ENCODE measurements at places on chromosomes 3 and 15.

- peak; percentile 47 for DNase-seq
Measured at GRCh38 chr3:114418107-114418506, 124.3 kb downstream of the TIGIT start.

- peak; percentile 41 for DNase-seq
Measured at GRCh38 chr3:124281453-124282316, 289.8 kb upstream of the ROPN1 start.

DNA sequence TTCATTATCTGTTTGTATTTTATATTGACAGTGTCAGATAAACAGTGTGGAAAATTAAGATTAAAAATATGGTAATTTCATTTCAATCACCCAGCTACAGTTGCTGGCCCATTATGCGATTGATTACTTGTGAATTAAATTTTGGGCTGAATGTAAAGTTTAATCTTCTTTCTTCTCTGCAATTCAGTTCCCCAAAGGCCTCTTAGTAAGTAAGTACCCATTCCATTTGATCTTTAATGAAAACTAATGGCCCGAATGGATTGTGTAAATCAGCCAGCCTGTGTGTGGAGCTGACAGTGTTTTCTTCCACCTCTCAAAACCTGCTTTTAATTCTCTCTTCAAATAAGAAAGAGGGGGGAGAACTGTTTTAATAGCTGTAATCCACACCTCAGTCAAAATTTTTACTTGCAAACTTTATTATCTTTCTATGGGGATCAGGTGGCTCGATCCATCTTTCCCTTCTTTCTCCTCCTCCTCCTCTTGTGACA lies 307.1 kb downstream of the IL20RB start:
- DNase-seq = no peak

GRCh38 chr3:5846261-5846660 lies 658.8 kb downstream of the EDEM1 start:
- DNase-seq = no peak
